CD4-positive, alpha-beta T cell treated with Interleukin-6 for 4 hours (primary cell): ENCODE measurements at places on chromosomes 6 and 20.

DNA sequence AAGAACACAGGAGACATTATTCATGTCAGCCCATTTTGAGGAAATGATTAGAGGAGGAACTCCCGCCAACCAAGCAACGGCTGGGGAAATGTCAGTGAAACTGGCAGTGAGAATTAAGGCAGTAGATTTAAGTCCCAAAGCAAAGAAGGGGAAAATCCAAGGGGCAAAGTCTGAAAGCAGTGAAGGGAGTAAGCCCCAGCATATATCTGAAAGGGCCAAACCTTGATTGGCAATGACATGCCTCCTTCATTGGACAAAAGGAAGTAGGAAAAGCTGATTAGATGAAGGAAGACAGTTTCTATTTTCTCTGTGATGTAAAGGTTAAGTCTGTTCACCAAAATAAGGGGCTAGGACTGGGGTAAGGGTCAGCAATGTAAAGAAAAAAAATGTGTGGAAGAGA, 190.3 kb downstream of the RNF144B start:
- no peak for DNase-seq

DNA sequence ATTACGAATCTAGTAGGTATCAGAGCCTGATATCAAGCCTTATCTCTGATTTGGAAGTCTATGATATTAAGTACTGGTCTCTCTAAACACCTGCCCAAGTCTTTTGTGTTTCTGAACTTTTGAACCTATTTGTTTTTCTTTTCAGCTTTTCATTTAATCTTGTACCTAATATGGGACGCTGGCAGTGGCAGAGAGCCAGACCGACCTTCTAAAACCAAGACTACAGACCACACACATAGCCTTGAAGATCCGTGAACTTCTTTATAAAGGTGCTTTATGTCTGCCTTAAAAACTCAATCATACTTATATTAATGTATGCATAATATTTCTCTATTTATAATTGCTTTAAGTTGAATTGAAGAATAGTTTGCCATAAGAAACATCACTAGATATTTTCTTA, 12.6 kb upstream of the PTCHD4 start:
- DNase-seq, result no peak

GRCh38 chr6:28618898-28619555, 93.3 kb downstream of the GPX5 start:
- DNase-seq, result no peak

GRCh38 chr20:63325021-63325471, 32.1 kb downstream of the COL20A1 start:
- DNase-seq, result no peak

DNA sequence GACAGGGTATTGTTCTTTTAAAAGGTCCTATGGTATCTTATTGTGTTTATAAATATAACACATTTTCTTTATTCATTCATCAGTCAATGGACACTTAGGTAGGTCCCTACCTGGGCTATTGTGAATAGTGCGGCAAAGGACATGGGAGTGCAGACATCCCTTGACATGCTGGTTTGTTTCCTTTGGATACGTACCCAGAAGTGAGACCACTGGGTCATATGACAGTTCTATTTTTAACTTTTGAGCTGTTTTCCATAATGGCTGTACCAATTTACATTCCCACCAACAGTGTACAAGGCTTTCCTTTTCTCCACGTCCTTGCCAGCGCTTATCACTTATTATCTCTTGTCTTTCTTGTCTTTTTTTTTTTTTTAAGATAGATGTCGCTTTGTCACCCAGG, 627.5 kb downstream of the PRKN start:
- DNase-seq, result no peak

DNA sequence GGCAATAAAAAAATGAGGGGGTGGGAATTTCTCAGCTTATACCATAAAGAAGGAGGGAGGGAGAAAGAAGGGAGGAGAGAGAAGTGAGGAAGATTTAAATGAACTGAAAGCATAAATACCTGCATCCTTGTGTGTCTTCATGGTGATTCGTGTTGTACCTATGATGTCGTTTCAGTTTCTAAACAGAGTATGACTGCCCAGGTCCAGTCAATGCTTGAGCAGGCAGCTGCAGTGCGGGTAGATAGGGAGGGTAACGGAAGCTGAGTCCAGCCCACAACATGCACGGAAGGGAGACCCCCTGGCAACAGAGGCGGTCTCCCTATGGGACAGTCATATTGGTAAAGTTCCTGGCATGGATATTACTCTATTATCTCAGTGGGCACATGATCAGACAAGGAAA, 184.5 kb downstream of the KIF16B start:
- DNase-seq, result no peak

GRCh38 chr20:59082981-59083380, 40.4 kb upstream of the PRELID3B start:
- no peak for DNase-seq

DNA sequence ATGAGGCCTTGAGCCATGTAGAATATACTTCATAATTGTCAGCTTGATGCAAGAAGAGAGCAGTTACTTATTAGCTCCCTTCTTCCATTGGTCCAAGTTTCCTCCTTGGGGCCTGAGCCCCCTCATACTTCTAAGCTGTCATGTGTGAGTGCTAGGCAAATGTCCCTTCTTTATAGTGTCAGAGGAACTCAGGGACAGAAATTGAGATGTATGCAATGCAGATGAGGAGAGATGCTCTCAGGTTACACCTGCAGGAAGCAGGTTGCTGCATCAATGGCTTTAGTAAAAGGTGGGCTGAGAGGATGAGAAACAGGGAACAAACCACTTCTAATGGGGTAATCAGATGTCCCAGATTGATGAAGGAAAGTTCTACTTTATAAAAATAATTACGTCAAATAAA, 6.7 kb upstream of the PDSS2 start:
- DNase-seq, result no peak

DNA sequence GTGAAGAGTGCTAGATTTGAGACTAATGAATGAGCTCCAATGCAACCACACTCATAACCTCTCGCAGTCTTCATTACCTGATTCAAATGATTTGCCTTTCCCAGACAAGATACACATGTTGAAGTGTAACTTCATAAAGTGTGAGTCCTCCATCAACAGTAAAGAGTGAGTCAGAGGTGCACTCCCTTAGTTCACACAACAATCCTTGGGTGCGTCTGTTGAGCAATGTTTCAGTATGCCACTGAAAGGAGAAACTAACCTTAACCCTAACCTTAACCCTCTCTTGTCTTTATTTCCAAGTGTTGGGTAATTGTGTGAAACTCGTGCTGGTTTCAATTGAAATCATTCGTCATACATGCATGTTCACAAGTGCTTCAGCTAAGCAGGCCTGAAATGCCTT, 21.0 kb upstream of the RIN2 start:
- DNase-seq, result no peak

- DNase-seq, result no peak
Measured at GRCh38 chr6:2959909-2960719, 11.3 kb downstream of the SERPINB6 start.
